Activated T-helper 2 cell treated with anti-CD3 and anti-CD28 coated beads, Interferon-gamma antibody, Interleukin-2, Interleukin-4, amounts not matched to agents 10 μg/mL and 5 μg/mL and 100 μg/mL, durations not matched to agents 14 hours and 24 hours and 36 hours (primary cell): ENCODE measurements at places on chromosomes 7 and 10.

- DNase-seq, result no peak
Measured at GRCh38 chr10:31374146-31374696, 55.2 kb downstream of the ZEB1 start.

- DNase-seq, result no peak
Measured at GRCh38 chr10:35382096-35382495, 45.8 kb downstream of the CCNY start.

GRCh38 chr10:102758240-102758932, 14.6 kb downstream of the WBP1L start:
- DNase-seq, result no peak

DNA sequence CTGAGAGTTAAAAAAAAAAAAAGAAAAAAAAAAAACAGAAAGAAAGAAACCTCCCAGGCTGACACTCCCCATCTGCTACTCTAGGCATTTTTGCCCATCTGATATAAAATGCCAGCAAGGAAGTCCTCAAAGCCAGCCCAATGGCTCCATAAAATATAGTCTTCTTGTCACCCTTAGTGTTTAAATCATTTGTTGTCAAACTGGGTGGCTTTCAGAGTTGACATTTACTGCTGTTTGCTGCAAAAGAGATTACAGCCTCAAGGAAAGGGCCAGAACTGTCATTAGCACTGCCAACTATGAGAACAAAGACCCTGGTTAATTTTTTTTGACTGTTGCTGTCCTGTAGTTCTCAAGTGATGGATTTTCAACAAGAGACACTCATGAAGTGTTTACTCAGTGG, 86.5 kb downstream of the TRIL start:
- no peak for DNase-seq
